ENCODE measurements at places on chromosomes 12 and 14. TPM values are rescaled to one million over a fixed set of nuclear protein-coding genes. Genes with fewer than 3 reads are reported as not detected.

- no peaks in the 10 kb centered on the region for H3K36me3 ChIP-seq
- H3K27me3 ChIP-seq: peaks cover 10% of the 10 kb centered on the region
- DNase-seq: no peak
- H3K27ac ChIP-seq: no peak overlapping the region
- H3K4me3 ChIP-seq: no peak overlapping the region
Observed at GRCh38 chr12:55172686-55173085, 46.5 kb downstream of the OR9K2 start.

GRCh38 chr14:33369972-33370371, 431.3 kb downstream of the NPAS3 start:
- H3K4me1 ChIP-seq: no peaks in the 10 kb centered on the region
- H3K4me3 ChIP-seq: no peak overlapping the region
- no peaks in the 10 kb centered on the region for H3K27me3 ChIP-seq
- H3K36me3 ChIP-seq: no peaks in the 10 kb centered on the region
- H3K27ac ChIP-seq: no peak overlapping the region
- no peak for DNase-seq

DNA sequence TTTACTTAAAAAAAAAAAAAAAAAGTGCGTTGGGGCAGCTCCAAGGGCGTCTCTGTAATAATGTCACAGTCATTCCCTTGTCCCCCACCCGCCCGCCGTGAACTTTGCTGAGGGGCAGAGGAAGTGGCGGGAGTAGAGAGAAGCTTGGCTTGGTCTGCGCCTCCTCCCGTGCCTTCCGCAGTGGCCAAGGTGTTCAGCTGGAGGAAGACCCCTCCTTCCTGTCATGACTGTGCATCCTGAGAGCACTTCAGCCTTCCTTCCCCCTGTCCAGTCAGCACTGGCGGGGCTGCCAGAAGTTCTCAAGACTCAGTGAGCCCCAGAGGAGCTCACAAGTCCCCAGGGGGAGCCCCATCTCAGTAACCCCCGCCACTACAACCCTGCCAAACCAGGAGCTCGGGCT, 32.2 kb downstream of the AACS start:
- H3K4me1 ChIP-seq: peaks cover 7% of the 10 kb centered on the region
- H3K27me3 ChIP-seq: no peaks in the 10 kb centered on the region
- H3K36me3 ChIP-seq: peaks cover 2% of the 10 kb centered on the region
- H3K27ac ChIP-seq: no peak overlapping the region
- no peak for DNase-seq

- H3K27me3 ChIP-seq: peaks cover 43% of the 10 kb centered on the region
- no peak overlapping the region for H3K4me3 ChIP-seq
- peaks cover 21% of the 10 kb centered on the region for H3K4me1 ChIP-seq
Observed at GRCh38 chr14:106083082-106083481, 556.7 kb downstream of the TMEM121 start.

Gene TSPAN8
- total RNA-seq: not detected

GRCh38 chr14:81464253-81465002, 64.3 kb upstream of the STON2 start:
- DNase-seq: peak; percentile 93
- H3K4me1 ChIP-seq: peaks cover 6% of the 10 kb centered on the region
- H3K27ac ChIP-seq: peak overlapping the region; percentile 85
- peak overlapping the region; percentile 85 for H3K4me3 ChIP-seq

Gene B4GALNT1
- 5.7 TPM for total RNA-seq

- H3K27ac ChIP-seq: peak overlapping the region; percentile 88
- H3K4me3 ChIP-seq: peak overlapping the region; percentile 66
- no peak for DNase-seq
- H3K4me1 ChIP-seq: peaks cover 40% of the 10 kb centered on the region
- H3K36me3 ChIP-seq: no peaks in the 10 kb centered on the region
- peaks cover 33% of the 10 kb centered on the region for H3K27me3 ChIP-seq
Observed at GRCh38 chr12:9365296-9365695, 157.1 kb upstream of the PZP start.

DNA sequence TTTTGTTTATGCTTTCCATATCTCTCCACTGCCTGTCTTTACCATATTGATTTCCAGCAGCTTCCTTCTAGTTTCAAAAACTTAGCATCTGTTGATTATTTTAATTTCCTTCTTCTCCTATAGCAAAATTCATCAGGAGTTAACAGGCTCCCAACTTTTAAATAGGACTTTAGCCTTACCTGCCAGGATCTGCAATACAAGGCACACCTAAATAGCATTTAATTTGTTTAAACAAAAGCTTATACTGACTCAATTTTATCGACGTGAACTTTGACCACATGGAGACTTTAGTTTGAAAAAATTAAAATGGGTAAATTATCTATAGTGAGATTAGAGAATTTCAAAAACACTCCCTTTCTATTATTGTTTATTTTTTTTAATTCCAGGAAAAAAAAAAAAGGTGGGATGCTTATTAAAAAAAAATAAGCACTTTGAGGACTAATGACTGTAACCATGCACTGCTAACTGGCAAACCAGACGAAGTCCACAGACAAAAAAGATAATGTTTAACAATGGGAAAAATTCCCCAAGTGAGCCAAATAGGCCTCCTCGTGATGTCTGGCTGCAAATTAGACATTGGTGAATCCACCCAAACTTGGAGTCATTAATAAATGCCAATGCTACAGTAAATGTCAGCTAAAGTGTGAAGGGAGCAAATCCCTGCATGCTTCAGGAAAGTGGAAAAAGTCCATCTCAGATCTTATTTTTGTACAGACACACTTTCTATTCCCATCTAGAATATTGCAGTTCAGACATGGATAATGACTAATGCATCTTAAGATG, 40.7 kb downstream of the RMST start:
- H3K4me3 ChIP-seq: no peak overlapping the region
- H3K36me3 ChIP-seq: no peaks in the 10 kb centered on the region
- H3K27ac ChIP-seq: no peak overlapping the region
- no peaks in the 10 kb centered on the region for H3K4me1 ChIP-seq

Gene C12orf54
- not detected for total RNA-seq

Gene CRIP1
- total RNA-seq: 110 TPM

GRCh38 chr12:116144384-116144783, 133.1 kb downstream of the MED13L start:
- H3K36me3 ChIP-seq: no peaks in the 10 kb centered on the region

Gene NANOG
- not detected for total RNA-seq

- peak overlapping the region; percentile 48 for H3K4me3 ChIP-seq
- H3K4me1 ChIP-seq: peaks cover 31% of the 10 kb centered on the region
- no peaks in the 10 kb centered on the region for H3K27me3 ChIP-seq
- H3K27ac ChIP-seq: peak overlapping the region; percentile 62
- DNase-seq: peak; percentile 93
Observed at GRCh38 chr12:96434107-96434506, 33.9 kb upstream of the CDK17 start.

DNA sequence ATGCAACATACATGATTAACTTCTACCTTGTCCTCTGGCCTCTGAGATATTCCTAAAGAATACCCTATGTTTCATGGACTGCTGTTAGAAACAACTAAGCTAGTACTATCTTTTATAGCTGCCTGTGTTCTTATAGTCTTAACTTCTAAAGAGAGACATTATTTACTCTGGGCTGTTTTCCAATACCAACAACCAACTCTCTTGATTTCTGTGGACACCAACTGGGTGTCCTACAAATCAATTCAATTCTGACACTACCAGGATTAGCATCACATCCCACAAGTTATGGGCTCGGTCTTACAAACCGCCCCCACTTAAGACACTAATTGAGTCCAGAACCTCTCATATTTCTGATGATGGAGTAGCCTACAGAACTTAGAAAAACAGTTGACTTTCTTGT, 8.3 kb downstream of the XPOT start:
- no peak overlapping the region for H3K27ac ChIP-seq
- DNase-seq: no peak
- no peak overlapping the region for H3K4me3 ChIP-seq

Gene CLEC7A
- not detected for total RNA-seq

- H3K4me3 ChIP-seq: no peak overlapping the region
- DNase-seq: no peak
- H3K27me3 ChIP-seq: peaks cover 4% of the 10 kb centered on the region
- no peaks in the 10 kb centered on the region for H3K4me1 ChIP-seq
- H3K27ac ChIP-seq: no peak overlapping the region
- no peaks in the 10 kb centered on the region for H3K36me3 ChIP-seq
Observed at GRCh38 chr12:120342175-120343038, 14.8 kb upstream of the PLA2G1B start.

GRCh38 chr12:73659802-73660201, 877.8 kb upstream of the ATXN7L3B start:
- H3K4me1 ChIP-seq: no peaks in the 10 kb centered on the region
- no peaks in the 10 kb centered on the region for H3K36me3 ChIP-seq
- no peaks in the 10 kb centered on the region for H3K27me3 ChIP-seq
- H3K27ac ChIP-seq: no peak overlapping the region

Gene EPYC
- total RNA-seq: not detected

GRCh38 chr14:95311752-95312151, 8.0 kb downstream of the CLMN start:
- H3K4me3 ChIP-seq: no peak overlapping the region
- H3K36me3 ChIP-seq: no peaks in the 10 kb centered on the region
- no peak for DNase-seq
- peaks cover 8% of the 10 kb centered on the region for H3K4me1 ChIP-seq

Gene PLEKHD1
- total RNA-seq: 0.12 TPM

DNA sequence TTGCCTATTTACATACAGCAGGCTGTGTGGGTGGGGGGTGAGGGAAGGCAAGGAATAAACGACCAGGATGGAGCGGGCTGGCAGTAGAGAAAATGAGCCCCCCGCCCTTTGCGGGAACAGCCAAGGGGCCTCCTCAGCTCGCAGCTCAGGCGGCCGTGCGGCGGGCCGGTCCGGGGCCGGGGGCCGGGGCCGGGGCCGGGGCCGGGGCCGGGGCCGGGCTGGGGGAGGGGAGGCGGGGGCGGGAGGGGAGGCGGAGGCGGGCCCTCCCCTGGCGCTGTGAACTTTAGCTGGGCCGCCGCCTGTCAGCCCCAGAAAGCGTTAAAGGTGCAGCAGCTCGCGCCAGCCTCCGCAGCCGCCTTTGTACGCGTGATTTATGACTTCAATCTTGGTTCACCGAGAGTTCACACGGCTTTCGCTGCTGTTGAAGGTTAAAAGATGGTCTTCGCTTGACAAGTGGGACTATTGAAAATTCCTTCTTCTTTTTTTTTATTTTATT, 28.8 kb downstream of the HOXC4 start:
- DNase-seq: peak; percentile 79
- no peaks in the 10 kb centered on the region for H3K36me3 ChIP-seq
- H3K4me1 ChIP-seq: peaks cover 27% of the 10 kb centered on the region
- peak overlapping the region; percentile 87 for H3K27ac ChIP-seq
- peak overlapping the region; percentile 87 for H3K4me3 ChIP-seq

Gene GLI1
- total RNA-seq: 1.2 TPM

Gene INHBE
- not detected for total RNA-seq

DNA sequence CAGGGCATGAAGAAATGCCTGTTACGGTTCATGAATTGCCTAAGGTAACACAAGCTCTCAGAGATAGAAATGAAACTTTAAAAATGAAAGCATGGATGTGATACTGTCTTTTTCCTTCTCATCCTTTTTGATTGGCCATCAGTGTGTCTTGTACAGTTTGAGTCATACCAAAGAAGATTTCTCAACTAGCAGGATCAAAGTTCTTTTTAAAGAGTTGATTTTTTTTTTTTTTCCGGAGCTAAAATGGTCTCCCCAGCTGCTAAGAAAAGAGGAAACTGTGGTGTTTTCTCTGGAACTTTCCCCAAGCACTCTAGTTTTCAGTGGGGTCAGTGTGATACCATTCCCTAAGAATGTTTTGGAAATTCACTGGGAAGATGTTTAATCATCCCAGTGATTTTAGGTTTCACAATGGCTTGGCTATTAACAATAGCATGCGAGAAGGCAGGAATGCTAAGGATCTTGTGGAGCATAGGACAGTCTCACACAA, 105.0 kb downstream of the ETNK1 start:
- H3K27me3 ChIP-seq: no peaks in the 10 kb centered on the region
- no peak for DNase-seq
- H3K36me3 ChIP-seq: no peaks in the 10 kb centered on the region
- H3K27ac ChIP-seq: no peak overlapping the region

- H3K36me3 ChIP-seq: no peaks in the 10 kb centered on the region
- H3K4me3 ChIP-seq: no peak overlapping the region
- H3K27ac ChIP-seq: no peak overlapping the region
- peaks cover 1% of the 10 kb centered on the region for H3K4me1 ChIP-seq
- H3K27me3 ChIP-seq: no peaks in the 10 kb centered on the region
Observed at GRCh38 chr14:57748279-57748678, 117.6 kb downstream of the SLC35F4 start.

DNA sequence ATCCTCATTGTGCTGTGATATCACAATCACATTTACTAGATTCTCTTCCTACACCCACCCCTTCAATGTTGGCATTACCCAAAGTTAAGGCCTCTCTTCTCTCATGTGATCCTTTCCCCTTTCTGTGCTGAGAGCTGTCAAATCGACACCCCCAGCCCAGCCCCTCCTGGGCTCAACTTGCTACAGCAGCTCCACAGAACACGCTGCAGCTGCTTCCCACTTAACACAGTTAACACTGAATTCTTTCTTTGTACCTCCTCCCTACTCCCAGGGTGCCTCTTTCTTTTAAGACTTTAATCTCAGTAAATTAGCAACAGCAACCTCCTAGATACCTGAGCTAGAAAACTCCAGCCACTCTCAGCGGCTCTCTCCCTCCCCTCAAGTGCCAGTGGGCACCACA, 17.8 kb downstream of the SPTB start:
- no peak for DNase-seq
- no peaks in the 10 kb centered on the region for H3K4me1 ChIP-seq
- no peaks in the 10 kb centered on the region for H3K36me3 ChIP-seq
- no peak overlapping the region for H3K27ac ChIP-seq
- peaks cover 39% of the 10 kb centered on the region for H3K27me3 ChIP-seq
